Activated CD8-positive, alpha-beta T cell treated with anti-CD3 and anti-CD28 coated beads for 36 hours (primary cell): ENCODE measurements at places on chromosomes 1 and 21. TPM values are rescaled to one million over a fixed set of nuclear protein-coding genes. Genes with fewer than 3 reads are reported as not detected.

GRCh38 chr1:193402977-193403376 is 216.6 kb upstream of the B3GALT2 start:
- no peak for DNase-seq

GPR137B gene
- 8.1 TPM for total RNA-seq

GRCh38 chr1:197913495-197914276 is 3.5 kb upstream of the LHX9 start:
- no peak for DNase-seq

OPTC gene
- not detected for total RNA-seq

GRCh38 chr1:7580923-7581753 is 190.0 kb upstream of the VAMP3 start:
- no peak for DNase-seq

DNA sequence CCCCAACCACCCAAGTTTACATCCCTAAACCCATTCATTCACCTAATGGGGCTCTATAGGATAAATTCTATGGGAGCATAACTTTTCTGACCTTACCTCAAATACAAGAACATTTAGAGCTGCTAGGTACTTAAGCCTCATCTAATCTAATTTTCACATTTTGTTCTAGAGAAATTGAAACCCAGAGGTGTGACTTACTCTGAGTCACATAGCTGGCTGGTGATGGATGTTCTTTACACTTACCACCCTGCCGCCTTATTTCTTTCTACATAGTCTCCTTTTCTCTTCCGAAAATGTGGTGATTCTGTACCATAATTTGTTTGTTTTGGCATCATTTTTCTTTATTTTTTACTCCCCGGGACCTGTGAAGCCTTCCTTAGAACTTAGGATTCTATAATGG is 20.3 kb downstream of the TIPRL start:
- no peak for DNase-seq

DNA sequence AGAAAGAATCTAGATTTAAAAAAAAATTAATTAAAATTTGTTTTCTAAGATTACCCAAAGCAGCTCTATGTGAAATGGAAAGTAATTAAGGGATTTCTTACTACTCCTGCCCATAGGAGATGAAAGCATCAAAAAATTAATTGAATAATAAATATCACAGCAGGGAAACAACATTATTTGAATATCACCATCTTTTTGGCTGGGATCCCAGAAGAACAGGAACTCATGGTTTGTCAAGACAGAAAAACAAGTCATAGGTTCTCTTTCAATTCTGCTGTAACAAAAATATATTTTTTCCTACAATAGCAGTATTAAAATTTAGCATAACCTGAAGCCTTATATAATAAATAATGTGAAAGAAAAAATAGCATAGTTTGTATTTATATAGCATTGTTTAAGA is 1713.4 kb downstream of the NCAM2 start:
- DNase-seq = no peak

DNA sequence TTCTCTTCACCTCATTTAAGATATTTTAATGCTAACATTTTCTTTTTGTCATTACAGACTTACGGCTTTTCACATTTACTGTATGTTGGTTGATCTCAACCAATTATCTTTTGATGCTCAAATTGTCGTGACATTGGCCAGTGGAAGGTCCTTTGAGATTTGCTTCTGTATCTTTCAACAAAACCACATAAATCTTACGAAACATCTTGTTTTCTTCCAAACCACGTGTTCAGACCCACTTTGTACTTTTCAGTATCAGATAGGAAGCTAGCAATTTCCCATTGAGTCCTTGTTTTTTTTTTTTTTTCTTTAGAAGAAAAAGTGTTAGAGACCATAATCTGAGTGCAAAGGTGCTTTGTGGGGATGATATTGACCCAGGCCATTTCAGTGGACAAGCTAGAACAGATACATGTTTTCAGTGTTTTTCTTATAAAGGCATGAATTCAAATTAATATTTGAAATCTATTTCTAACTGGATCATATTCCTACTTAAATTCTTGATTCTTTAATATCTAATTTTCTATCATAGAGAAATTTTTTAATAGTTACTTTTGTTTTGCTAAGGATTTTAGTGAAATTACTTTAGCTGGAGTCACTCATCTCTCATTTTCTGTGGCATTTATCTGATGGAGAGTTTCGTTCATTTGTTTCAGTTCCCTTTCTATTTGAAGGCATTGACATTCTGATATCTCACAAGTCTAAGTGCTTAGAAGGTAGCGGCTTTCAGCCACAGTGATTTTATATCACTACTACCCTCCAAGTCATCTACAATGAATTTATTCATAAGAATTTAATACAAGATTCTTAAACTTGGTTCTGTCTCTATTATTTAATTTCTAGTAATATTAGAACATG is 26.7 kb downstream of the ATG4C start:
- DNase-seq = no peak

ASAP3 gene
- 0.74 TPM for total RNA-seq

DNA sequence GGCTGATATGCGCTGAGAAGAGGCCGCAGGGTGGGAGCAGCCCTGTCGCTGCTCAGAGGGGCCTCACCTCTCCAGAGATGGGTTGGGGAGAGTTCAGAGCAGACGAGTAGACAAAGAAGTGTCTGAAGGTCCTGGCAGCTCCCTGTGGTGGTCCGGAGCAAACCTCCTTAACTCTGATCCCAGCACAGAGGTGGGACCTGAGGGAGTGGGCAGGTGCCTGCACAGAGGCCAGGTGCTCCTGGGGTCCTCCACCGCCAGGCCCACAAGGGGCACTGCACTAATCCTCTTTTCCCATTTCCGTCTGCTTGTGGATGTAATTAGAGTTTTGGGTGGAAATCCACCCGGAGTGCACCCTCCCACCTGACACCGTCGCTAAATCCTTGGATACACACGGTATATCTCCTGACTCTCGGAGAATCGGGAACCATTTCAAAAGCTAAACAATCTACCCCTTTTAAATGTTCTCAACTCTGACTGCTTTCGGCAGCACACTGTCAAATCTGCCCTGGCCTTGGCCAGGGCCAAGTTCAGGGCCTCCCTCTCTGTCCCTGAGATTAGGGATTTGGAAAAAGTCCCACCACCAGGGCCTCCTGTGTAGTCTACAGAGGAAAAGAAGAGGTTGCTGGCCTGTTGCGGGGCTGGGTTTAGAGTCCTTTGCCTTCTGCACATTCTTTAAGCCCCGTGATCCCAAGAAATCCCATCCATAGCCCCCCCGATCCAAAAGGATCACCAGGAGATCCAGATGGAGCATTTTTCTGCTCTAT is 22.4 kb downstream of the CASZ1 start:
- DNase-seq = no peak

AGO4 gene
- total RNA-seq = 3.9 TPM

- no peak for DNase-seq
Observed at GRCh38 chr1:3645666-3646355, 4.1 kb downstream of the WRAP73 start.

GRCh38 chr21:26050857-26051256 is 119.7 kb downstream of the APP start:
- DNase-seq = no peak

GRCh38 chr1:83822208-83822607 is 176.7 kb downstream of the TTLL7 start:
- no peak for DNase-seq

- no peak for DNase-seq
Observed at GRCh38 chr1:198272492-198272891, 115.7 kb downstream of the NEK7 start.

GRCh38 chr1:152912900-152913299 is 4.6 kb downstream of the IVL start:
- DNase-seq = no peak

TMEM54 gene
- 1.9 TPM for total RNA-seq

DNA sequence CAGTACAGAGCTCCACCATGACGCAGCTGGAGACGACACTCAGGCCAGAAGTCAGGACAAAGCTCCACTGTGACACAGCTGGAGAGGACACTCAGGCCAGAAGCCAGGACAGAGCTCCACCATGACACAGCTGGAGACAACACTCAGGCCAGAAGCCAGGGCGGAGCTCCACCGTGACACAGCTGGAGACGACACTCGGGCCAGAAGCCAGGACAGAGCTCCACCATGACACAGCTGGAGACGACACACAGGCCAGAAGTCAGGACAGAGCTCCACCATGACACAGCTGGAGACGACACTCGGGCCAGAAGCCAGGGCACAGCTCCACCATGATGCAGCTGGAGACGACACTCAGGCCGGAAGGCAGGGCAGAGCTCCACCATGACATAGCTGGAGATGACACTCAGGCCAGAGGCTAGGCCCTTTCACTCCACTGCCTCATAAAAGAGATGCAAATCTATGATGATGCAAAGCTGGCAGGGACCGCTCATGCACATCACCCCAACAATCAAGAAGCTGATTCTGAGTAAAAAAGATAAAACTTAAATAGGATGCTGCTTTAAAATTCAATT is 13.6 kb upstream of the OR2B11 start:
- no peak for DNase-seq

GRIK1 gene
- not detected for total RNA-seq

DNA sequence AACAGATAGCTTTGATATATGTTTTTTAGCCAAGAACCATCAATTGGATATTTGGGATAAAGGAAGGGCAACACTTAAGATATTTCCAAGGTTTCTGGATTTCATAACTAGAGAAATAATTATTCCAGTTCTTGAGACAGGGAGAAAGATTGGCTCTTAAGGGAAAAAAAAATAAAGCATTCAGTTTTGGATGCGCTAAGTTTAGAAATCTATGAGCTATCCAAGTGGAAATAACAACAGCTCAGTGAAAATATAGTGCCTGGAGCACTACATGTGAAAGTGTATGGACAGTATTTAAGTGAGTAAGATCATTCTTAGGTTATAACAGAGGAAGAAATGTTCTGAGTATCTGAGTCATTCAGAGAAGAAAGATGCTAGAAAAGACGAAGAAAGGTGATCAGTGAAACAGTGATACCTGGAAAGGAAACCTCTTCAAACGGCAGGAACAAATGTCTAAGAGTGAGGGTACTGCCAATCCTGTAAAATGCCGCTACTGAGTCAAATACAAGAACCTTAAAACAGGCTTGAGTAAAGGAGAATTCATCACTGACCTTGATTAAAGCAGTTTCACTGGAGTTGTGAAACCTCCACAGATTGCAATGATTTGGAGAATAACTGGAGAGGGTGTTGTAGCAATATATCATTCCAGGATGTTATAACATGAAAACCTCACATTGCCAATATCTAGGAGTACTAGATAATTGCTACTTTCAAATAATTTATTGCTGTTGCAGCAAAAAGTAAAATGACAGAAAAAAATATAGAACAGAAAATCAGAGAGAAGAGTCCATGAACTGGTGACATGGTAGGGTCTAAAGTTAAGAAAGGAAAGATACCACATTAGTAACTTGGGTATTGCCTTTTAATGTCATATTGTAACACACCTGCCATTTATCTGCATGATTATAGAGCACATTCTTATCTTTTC is 482.1 kb upstream of the RGS18 start:
- no peak for DNase-seq

FCRLA gene
- not detected for total RNA-seq

DNA sequence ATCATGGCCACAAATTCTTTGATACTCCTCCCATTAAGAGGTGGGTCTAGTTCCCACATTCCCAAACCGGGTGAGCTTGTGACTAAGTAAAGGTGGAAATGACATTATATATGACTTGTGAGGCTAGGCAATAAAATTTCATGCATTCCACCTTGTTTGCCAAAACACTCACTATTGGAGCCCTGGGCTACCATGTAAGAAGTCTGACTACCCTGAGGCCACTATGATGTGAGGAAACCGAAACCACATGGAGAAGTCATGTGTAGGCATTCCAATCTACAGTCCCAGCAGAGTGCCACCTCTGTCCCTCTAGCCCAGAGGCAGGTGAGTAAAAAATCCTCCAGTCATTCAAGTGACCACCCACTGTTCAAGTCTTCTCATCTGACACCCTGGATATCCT is 17.9 kb upstream of the SMG7 start:
- no peak for DNase-seq

- no peak for DNase-seq
Observed at GRCh38 chr1:185957441-185958363, 223.5 kb downstream of the HMCN1 start.

DNA sequence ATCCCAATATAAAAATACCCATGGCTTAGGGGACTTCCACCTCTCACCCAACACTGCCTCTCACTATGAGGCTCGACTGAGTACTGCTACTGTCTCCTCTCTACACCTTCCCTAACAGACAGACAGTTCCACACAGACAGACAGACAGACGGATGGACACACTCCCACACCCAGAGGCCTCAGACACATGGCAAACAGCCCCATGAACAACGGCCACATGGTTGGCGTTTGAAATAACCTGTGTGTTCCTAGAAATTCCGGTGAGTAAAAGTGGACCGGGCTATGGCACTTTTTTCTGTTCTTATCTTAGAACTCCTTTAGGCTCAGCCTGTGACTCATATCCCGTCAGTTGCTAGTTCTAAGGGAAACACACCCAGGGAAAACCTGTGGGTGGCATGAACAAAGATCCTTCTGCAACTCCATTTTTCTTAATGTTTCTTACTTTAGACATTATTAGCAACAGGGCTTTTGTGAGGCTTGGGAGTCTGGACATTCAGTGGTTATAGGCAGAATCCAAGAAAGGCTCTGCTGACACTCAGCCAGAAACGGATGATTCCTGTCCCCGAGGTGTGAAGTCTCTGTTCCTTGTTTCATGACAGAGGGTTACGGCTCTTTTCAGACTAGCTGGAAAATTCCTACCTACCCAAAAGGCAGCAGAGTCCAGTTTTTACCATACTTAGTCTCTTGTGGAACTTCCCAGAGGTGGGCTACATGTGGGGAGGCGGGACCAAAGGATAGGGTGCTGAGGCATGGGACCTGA is 90.5 kb upstream of the TLR5 start:
- peak; percentile 16 for DNase-seq

PRAMEF13 gene
- total RNA-seq = not detected

CELA2B gene
- not detected for total RNA-seq

SLC2A1 gene
- 158 TPM for total RNA-seq

TAS1R3 gene
- total RNA-seq = 0.13 TPM

GRCh38 chr1:228457017-228457395 is 30.2 kb upstream of the RNF187 start:
- no peak for DNase-seq
